Fibroblast of mammary gland (primary cell): ENCODE measurements at places on chromosomes 2 and 18.

DNA sequence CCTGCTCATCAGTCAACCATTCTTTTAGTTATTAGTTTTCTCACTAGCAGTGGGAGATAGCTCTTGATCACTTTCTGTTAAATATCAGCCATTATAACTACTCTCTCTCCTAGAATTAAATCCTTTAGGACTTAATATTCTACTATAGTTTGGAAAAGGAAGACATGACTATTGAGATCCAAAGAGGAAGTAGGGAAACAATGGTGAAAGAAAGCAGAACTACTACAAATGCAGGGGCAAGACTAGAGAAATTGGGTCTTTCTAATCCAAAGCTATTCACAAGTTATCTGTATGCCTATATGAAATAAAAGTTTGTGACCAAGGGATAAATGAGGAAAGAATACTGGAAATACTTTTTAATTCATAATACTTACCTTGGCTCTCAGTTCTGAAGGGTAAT lies 65.1 kb downstream of the SRBD1 start:
- DNase-seq, result no peak

DNA sequence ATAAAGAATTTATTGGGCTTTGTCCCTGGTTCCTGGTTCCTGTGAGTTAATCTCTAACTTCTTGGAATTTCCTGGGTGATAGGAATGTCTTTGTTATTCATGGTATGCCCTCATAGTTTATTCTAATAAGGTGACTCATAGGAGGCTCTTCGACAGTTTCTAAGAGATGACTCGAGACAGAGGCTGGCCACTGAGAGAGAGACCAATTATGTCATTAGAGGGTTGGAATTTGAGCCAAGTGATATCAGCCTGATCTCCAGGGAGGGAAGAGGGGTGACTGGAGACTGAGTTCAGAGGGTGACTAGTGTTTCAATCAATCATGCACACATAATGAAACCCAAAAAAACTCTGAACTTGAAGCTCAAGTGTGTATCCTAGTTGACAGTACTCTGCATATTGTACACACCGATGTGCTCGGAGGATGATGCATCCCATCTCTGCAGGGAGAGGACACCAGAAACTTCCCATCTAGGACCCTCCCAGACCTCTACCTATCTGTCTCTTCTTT lies 185.7 kb downstream of the MTCL1 start:
- DNase-seq, result peak; percentile 94

- no peak for DNase-seq
Measured at GRCh38 chr2:77232909-77233425, 289.2 kb downstream of the LRRTM4 start.

DNA sequence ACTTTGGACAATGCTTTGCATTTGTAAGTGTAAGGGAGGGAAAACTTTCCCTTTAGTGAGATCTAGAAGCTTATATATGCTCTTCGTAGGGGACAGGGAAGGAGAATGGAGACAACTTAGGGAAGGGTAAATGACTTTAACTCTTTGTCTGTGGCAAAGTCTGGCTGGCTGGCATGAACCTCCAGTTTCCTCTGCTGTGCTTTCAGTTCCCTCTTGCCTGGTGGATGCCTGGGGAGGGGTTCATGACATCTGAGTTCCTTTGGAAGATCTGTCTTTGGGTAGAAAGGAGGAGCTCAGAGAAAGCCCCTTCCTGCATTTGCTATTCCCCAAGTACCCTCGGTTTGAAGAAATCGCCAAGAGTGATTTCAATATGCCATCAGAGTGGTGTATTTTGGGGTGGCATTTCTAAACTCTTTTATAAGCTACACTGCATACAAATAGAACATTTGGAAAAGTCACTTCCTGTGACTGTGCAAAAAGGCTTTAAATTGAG lies 143.6 kb downstream of the VAPA start:
- DNase-seq, result no peak

DNA sequence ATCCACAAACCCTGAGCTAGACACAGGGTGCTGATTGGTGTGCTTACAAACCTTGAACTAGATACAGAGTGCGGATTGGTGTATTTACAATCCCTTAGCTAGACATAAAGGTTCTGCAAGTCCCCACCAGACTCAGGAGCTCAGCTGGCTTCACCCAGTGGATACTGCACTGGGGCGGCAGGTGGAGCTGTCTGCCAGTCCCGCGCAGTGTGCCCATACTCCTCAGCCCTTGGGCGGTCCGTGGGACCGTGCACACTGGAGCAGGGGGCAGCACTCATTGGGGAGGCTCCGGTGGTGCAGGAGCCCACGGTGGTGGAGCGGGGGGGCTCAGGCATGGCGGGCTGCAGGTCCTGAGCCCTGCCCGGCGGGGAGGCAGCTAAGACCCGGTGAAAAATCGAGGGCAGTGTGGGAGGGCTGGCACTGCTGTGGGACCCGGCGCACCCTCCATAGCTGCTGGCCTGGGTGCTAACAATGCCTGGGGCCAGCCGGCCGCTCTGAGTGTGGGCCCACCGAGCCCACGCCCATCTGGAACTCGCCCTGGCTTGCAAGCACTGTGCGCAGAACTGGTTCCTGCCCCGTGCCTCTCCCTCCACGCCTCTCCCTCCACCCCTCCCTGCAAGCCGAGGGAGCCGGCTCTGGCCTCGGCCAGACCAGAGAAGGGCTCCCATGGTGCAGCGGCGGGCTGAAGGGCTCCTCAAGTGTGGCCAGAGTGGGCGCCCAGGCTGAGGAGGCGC lies 75.6 kb downstream of the MOB4 start:
- DNase-seq, result no peak

DNA sequence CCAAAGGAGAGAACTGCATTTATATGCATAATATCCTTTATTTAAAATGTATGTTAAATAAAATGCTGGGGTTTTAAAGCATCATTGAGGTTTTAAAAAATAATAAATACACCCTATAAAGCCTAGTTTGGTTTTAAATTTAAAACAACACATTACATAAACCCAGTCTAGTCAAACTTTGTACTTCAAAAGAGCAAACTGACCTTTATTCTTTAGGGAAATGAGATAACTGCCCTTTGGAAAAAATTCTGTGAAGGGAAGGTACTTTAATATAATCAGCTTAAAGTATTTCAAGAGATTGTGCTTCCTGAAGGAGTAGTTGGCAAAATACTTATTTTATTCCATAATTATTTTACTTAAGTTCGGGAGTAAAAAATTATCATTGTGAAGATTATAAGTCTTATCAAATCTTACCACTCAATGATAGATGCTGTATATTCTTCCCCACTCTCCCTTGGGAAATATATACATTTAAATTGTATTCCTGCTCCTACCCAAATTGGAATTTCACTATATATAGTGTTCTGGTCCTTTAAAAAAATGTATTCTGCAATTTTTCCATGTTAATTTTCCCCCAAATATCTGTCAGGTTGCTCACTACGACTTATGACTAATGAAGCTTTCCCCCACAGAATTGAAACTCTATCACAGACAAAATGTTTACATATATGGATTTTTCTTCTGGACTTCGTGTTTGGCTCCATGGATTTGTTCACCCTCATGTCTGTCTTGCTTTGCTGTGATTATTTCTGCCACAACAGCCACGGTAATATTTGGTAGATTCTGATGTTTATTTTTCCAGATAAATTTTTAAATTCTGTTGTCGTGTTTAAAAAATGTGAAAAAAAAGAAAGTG lies 42.1 kb downstream of the ZC3H6 start:
- DNase-seq, result no peak

DNA sequence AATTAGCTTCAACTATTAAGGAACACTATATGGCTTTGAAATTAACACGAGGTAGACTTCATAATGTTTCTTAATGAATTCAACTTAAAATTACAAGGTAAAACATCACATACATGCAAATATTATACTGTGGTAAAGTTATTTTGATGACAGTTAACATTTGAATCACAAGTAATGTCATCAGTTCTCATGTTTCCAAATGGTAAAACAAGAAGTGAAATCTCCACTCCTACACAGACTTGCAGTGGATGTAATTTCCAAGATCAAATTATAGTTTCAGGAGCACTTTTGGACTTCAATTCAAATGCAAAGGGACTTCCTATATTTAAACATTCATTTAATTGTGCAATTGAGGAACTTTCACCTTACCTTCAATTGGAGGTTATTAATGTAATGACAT lies 39.1 kb downstream of the C18orf54 start:
- DNase-seq, result no peak

DNA sequence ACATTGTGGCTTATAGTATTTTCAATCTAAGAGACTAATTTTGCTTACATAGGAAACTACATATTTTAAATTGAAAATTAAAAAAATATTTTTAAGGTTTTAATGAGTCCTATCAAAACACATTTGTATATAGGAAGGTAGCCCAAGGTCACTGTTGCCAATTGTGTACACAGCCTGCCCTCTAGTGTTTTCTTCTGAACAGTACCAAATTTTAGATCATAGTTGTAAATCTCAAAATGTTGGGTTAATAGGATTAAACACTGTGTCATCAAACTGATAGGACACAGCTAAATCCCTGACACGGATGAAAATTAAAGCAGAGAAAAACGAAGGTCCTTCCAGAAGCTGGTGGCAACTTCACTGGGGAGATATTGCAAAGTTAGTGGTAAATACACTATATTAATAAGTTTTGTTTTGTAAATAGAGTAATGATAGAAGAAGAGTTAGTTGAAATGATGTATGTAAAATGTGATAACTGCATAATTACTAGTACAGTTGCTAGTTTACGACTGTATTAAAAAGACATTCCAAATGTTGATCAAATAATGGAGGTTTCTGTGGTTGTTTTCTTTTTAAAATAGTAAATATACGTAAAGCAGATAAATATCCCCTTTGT lies 19.7 kb downstream of the CLUL1 start:
- DNase-seq, result peak; percentile 73

DNA sequence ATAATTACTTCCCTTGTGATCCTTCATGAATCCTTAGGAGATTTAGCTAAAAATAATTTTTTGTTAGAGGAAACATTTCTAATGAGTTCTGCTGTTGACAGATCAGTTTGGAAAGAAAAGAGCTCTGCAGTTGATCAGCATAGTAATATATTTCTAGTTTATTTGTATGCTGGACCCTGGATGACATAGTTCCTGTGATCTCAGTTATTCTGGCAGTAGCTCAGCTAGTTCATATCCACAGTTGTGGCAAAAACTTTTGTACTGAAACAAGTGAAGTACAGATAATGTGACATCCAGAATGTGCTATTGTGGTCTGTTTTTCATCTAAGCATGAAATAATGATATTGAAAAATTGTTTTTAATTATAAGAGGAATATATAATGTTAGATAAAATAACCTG lies 33.7 kb downstream of the ABI2 start:
- peak; percentile 34 for DNase-seq

GRCh38 chr2:233486357-233486756 lies 80.2 kb downstream of the USP40 start:
- no peak for DNase-seq

- DNase-seq, result no peak
Measured at GRCh38 chr18:70127359-70127758, 78.1 kb downstream of the RTTN start.

GRCh38 chr2:146917431-146918042 lies 927.3 kb upstream of the ACVR2A start:
- peak; percentile 39 for DNase-seq

DNA sequence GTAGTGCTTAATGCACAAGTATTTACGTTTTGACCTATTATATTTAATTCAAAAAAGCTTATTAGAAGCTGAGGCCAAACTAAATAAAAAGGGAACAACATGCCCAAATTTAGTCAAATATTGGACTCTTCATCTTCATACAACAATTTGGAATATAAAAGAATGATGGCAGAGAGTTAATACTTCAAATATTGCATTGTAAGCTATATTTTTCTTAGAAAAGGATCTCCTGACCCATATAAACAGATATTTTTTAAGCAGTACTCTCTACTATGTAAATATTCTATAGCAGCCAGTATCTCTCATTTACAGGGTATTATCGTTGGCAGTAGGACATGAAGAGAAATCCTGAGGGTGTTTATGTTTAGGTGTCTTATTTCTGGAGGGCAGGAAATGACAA lies 531.2 kb downstream of the NYAP2 start:
- no peak for DNase-seq

DNA sequence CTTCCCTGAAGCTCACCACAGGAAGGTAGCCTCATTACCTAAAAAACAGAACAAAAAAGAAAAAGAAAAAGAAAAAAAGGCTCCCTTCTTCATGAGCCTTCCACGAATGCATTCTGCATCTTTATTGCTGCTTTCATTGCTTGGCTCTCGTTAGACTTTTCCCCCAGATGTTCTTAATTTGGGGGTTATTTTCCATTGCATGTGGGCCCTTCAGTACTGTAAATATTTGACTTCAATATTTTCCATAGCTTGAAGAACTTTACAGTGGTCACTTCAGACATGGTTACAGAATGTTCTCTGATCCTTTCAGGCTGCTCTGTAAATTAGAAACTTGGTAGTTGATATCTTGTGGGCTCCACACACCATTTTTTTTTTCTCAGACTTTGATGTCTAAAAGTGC lies 65.6 kb upstream of the COPS8 start:
- DNase-seq, result no peak

DNA sequence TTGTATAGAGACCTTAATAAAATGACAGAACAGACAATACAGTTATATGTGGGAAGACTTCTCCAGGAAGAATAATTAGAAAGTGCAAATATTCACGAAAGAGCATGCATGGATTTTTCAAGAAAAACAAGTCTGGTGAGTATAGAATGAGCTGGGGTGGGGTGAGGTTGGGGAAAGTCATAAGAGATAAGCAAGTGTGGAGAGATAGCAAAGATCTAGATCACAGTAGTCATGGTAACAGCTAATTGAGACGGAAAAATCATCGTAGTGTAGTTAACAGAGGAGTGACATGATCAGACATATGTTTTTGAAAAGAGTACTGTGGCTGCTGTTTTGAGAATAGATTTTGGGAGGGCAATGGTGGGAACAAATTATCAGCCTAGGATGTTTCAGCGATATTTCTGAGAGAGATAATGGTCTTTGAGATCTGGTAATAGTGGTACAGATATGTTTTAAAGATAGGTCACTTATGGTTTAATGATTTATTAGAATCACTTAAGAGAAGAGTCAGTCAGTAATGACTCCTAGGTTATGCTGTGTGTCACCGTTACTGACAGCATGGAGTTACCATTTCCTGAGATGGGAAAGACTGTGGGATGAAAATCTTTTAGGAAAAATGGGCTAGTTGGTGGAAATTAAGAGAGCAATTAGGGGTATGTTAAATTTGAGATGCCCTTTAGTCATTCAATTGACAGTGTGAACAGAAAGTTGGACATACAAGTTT lies 248.5 kb upstream of the SLC8A1 start:
- no peak for DNase-seq

DNA sequence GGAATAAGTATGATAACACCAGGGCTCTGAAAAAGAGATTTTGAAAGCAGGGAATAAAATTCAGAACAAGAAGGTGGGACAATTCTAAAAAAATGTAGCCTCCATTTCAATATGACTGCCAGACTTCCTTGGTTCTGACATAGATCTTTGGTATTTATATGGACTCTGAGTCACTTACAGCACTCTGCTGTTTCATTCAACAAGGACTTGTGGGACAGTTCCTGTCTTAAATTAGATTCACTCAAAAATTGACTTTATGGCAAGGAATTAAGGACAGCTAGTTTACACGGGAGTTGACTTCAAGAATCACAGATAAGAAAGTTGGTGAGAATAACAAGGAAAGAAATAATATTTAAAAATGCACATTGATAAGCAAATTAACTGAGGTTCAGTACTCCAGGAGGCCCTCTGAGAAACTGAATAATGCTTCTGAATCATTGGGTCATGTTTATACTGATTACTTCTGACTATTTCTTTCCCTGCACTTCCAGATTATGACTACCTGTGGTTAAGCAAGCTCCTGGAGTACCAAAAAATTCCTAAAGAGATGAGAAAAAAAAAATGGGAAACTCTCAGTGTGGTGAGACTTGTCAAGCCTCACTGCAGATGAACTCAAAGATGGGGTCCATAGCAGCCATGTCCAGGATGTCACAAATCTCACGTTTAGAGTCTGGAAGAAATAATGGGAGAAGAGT lies 828.3 kb upstream of the PIK3C3 start:
- peak; percentile 67 for DNase-seq

GRCh38 chr2:108571286-108571685 lies 37.0 kb downstream of the LIMS1 start:
- DNase-seq, result no peak
